Esophagus muscularis mucosa (tissue), 4 donors: ENCODE measurements at places on chromosomes 2 and 18. TPM values are rescaled to one million over a fixed set of nuclear protein-coding genes. Genes with fewer than 3 reads are reported as not detected.

The MRPS5 gene
- total RNA-seq, result 37.3 TPM

DNA sequence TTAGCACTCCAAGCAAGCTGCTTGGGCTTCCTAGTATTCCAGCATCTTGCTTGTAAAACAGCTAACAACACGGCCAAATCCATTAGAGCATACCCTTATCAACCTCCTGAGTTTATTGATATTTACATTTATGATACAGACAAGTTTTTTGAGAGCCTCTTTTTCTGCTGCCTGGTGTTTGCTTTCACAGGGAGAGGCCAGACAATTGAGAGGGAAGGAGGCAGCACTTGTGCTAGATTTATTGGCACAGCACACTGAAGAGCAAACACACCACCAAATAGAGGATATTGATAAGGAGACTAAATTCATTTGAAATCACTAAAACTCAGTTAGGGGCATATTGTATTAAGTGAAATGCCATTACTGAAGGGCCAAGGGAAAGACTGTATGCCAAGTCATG is 1142.3 kb upstream of the FANCL start:
- DNase-seq, result no peak

DNA sequence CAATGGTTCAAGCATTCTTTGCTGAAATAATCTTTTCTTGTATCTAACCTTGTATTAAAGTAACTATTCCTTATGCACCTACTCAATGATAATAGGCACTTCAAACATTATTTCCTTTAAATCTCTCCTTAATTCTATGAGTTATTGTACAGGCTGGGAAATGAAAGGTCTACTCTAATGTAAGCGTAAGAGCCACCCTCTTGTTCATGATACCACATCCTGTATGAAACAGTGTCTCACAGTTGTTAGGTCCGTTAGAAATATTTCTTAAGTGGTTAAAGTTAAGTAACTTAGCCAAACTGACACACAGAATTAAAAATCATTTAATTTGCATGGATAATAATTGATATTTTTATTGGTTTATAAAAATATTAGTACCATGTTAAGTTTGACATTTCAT is 162.5 kb upstream of the RPRM start:
- no peak for DNase-seq

DNA sequence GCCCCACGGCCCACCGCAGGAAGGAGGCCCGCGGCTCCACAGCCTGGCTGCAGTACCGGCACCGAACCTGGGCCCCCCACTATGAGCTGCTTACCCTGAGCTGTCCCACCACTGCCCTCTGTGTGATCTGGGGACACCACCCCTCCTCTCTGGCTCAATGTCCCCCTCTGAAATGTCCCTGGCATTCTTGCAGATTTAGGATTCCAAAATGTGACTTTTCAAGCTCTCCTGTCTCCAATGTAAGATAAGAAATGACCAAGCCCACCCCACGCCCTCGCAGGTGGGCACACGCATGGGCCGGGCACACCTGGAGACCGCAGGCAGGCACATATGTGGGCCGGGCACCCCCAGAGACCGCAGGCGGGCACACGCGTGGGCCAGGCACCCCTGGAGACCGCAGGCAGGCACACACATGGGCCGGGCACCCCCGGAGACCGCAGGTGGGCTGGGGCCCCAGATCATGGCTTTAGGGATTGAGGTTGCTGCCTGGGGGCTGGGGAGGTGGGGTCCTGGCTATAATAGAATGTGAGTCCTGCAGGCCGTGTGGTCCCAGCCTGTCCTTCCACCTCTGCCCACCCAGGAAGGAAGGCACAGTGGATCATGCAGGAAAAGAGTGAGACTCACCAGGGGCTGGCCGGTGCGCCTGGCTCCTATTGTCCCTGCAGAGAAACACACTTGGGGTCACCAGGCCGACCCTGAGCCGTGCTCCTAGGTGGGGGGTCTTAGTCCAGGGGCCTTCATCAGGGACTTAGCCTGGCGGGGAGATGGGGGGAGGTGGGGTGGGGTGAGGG is 7.2 kb downstream of the PDCD1 start:
- no peak for DNase-seq

DNA sequence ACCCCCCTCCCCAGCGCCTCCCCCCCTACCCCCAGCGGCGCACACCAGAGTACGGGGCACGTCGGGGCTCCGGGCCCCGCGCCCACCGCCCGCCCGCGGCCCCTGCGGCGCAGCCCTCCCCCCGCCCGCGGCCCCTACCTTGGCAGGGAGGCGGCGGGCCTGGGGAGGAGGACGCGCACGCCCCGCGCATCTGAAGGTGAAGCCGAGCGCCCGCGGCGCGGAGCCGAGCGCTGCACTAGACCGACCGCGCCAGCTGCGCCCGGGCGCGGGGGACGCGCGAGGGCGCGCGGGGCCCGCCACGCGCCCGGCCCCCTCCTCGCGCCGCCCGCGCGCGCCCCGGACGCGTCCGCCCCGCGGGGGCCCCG is at the start of gene ZNF516:
Gene ZNF516, minus strand, starts transcription at position 237 of the 365 bp plus-strand sequence. CDS start 52,188 bp downstream, outside the sequence.
- DNase-seq, result no peak

DNA sequence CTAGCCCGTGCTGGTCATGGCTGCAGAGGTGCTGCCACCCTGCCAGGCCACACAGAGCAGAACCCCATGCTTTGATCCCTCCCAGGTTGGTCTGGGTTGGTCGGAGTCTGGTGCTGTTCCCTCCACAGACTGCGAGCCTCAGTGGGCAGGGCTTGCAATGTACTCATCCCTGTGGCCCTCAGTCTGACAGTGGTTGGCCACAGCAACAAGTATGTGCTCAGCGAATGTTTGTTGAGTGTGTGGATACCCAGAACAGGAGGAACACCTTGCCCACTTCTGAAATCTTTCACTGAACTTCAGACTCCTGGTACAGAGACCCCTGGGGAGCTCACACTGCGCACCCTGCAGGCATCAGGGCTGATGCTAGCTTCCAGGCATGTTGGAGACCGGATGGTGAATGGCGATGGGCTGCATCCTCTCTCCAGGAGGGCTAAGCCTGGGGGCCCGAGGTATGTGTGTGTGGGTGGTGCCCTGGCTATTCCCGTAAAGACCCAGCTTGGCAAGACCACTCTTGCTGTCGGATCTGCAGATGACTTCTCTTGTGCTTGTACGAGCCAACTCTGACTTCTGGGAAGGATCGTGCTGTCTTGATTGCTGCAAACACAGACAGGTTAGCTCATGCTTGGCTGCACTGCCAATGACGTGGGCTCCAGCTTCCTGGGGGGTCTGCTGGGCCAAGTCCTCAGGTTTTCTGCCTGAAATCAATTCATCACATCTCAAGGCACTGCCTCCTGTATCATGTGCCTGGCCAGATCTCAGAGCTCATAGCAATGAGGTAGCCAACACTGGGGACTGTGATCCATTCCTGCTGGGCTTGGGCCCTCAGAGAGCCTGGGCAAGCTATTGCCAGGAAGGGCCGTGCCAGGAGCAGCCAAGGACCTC is 43.7 kb downstream of the RHOB start:
- DNase-seq, result no peak

GRCh38 chr2:173001664-173002604 is 73.7 kb upstream of the MAP3K20 start:
- no peak for DNase-seq

DNA sequence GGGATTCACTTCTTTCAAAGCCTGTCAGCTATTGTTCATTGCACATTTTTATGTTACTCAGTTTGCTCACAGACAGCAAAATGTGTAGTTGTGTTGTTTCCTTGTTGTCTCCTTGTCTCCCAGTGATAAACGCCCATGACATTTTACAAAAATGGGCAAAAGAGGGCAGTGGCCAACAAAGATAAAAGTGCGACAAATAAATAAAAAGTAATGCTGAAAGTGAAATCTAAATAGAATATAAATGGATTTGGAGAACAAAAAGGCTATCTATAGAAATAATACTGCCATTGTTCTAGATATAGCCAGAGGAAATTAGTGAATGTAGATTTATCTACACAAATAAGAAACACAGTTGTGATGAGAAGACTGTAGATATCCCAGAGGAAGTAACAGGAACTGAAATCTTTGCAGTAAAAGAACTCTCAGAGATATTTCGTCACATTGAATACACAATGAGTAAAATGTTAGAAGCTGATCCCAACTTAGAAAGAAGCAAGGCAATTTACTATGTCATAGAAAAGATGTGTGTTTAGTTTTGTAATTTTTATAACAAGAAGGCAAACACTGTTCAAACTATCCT is 1186.2 kb upstream of the FAM98A start:
- DNase-seq, result no peak

DNA sequence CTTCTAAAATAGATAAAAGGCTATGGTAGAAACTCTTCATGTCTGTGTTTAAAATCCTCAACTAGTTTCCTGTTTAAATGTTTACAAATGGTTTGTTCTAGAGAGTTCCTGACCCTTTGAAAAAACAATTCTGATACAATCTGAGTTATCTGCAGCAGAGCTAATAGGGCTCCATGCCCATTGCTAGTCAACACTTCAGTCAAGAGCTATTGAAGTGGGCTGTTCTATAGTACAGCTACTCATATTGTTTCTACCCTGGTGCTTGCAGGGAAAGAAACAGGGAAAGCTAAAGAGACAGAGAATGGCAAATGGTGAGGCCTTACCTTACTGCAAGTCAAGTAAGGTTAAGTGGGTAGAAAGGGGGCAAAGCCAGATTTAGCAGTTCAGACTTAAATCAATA is 112.3 kb upstream of the CAVIN2 start:
- DNase-seq, result no peak

GRCh38 chr2:136110526-136110925 is 7.4 kb downstream of the CXCR4 start:
- no peak for DNase-seq

The SAG gene
- not detected for total RNA-seq

DNA sequence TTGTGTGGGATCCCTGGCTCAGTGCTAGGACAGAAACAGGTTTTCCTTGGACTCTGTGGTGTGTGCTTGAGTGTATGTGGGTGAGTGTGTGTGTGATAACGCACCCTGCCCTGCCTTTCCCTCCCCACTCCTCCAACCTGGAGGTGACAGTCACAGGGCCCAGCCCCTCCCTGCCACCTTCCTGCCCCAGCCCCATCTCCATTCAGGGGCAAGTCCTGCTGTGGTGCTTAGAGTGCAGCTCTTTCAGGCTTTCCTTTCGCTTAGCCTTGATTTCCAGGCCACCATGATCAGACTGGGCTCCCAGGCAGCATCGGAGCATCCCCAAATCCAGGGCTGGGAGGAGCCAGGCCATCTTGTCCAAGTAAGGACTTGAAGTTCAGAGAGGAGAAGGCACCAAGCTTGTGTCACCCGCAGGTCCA is 185.2 kb downstream of the ZFP36L2 start:
- DNase-seq, result no peak

The KCNE4 gene
- total RNA-seq, result 20.7 TPM

The VAMP8 gene
- total RNA-seq, result 10.4 TPM

- DNase-seq, result no peak
Observed at GRCh38 chr2:72271766-72272641, 124.3 kb upstream of the CYP26B1 start.

DNA sequence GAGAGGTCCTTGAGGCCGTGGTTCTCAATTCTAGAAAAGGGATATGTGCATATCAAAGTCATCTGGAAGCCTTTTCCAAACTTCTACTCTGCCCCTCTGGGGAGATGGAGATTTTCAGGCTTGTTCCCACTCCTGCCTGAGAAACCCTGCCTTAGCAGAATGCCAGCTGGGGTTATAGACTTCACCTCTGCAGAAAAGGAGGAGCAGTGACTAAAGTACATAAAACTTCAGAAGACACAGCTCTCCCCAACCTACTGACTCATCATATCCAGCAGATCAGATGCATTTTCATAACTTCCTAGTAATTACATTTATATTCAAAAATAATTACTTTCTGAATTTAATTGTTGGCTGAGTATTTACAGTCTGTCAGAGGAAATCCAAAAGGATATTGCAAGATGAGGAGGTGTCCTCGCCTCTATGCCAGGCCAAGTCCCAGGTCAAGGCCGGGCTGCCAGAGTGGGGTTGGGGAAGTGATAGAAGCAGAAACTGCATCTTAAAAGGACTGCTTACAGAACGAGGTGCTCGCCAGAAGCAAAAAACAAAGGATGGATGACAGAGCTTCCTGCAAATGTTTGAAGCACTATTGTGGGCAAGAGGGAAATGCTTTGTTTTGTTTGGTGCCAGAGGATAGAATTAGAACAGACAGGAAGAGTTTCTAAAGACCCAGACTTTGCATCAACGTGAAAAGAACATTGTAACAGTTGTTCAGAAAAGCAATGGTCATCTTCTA is 75.6 kb upstream of the APCDD1 start:
- DNase-seq, result no peak

GRCh38 chr2:160646684-160647444 is 153.3 kb upstream of the RBMS1 start:
- DNase-seq, result no peak

The UPP2 gene
- not detected for total RNA-seq

GRCh38 chr2:137823196-137823595 is 141.1 kb upstream of the HNMT start:
- no peak for DNase-seq

The EML6 gene
- 0.78 TPM for total RNA-seq

- no peak for DNase-seq
Observed at GRCh38 chr2:218896501-218897393, 16.1 kb downstream of the WNT10A start.

GRCh38 chr2:236744281-236744705 is 174.7 kb downstream of the ACKR3 start:
- DNase-seq, result no peak

DNA sequence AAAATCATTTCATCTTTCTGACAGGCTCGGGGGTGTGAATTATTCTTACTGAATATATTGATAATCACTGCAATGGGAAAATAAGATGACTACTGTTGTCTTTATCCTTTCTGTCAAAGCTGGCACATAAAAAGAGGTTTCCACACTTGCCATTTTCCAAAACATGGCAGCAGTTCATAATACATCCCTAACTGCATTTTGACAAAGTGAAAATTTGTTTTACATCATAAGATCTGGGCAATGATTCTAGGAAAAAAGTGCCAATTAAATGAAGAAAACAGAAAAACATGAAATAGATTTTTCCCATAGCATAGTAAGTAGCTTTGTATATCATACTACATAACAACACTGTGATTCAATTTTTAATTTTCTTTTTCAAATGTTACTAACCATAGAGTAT is 65.4 kb downstream of the ERBB4 start:
- DNase-seq, result no peak

The ALK gene
- 0.83 TPM for total RNA-seq

- no peak for DNase-seq
Observed at GRCh38 chr2:74554820-74555531, 456 bp downstream of the DOK1 start.

The RAB17 gene
- total RNA-seq, result 0.84 TPM

- no peak for DNase-seq
Observed at GRCh38 chr2:38528534-38528933, 74.2 kb downstream of the HNRNPLL start.

DNA sequence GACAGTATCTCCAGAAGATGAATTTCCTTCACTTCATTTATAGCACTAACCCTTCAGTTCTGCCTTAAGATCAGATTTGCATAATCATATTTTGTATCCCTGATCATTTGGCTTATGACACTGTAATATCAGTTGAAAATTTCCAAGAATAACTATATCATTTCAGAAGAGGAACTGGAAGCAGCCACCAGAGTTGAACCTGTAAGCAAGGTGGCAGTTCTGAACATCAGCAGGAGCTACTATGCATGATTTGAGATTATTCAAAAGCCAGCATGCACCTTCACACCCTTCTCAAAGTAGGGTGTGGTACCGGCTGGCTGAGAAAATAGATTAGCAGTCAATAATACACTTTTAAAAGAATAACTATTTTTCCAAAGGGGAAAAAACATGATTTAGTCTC is 328.2 kb downstream of the DLGAP1 start:
- no peak for DNase-seq
